ENCODE measurements at places on chromosomes 6 and 20.

DNA sequence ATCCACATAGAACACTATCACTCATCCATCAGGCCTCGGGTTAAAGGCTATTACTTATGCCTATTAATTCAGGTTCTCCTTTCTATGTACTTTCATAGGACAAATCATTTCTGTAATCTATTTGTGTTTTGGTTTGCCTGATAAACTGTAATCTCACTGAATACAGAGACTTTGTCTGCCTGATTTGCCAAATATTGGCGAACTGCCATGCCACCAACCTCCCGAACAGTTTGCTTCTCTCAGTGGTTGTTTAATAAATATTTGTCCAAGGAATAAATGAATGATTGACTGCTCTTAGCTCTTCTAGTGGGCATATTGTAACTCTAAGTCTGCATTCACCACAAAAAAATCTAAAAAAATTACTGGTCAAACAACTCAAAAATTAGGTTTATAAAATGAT lies 170.1 kb upstream of the ZFP64 start:
- no peak for DNase-seq

- no peak for DNase-seq
These were observed 66.9 kb upstream of the TGM3 start for GRCh38 chr20:2228926-2229325.

DNA sequence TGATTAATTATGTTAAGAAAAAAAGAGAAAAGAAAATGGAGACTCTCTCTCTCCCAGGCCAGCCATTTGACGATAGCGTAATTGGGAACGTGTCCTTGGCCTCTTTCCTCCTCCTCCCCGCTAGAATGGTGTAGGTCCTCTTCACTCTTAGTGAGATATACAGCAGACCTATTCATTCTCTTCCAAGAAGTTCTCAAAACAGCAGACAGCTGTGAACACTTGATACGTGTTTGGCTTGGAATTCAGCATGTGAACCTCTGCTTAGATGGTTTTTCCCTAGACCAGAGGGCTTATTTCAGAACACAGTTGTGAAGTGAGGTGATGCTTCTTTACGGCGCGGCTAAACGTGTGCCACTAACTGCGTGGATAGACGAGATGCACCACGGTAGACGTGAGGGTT lies 32.6 kb upstream of the TULP4 start:
- no peak for DNase-seq

- no peak for DNase-seq
These were observed 241.1 kb upstream of the TBX18 start for GRCh38 chr6:85005494-85005893.

DNA sequence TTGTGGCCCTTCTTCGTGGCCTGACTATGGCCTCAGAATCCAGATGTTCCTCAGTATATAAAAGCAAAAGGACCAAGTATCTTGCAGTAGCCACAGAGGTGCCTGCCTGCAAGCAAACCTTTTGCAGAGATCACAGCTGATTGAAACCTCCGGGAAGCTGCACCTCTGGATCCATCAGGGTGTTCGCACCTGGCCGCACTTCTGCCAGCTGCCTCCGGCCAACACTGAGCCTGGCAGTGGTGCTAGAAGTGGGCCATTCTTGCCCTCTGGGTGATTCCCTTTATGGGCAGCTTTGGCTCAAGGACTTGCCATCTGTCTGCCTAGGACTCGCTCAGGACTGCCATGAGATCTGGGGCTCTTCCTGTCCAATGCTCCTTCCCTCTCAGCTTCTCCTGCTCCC lies 214.6 kb upstream of the ECI2 start:
- DNase-seq, result no peak

- DNase-seq, result no peak
These were observed 172.7 kb upstream of the MARCKS start for GRCh38 chr6:113684382-113684901.

GRCh38 chr6:1045239-1045638 lies 266.7 kb upstream of the FOXQ1 start:
- no peak for DNase-seq

GRCh38 chr20:39534846-39535245 lies 572.7 kb downstream of the DHX35 start:
- DNase-seq, result no peak

DNA sequence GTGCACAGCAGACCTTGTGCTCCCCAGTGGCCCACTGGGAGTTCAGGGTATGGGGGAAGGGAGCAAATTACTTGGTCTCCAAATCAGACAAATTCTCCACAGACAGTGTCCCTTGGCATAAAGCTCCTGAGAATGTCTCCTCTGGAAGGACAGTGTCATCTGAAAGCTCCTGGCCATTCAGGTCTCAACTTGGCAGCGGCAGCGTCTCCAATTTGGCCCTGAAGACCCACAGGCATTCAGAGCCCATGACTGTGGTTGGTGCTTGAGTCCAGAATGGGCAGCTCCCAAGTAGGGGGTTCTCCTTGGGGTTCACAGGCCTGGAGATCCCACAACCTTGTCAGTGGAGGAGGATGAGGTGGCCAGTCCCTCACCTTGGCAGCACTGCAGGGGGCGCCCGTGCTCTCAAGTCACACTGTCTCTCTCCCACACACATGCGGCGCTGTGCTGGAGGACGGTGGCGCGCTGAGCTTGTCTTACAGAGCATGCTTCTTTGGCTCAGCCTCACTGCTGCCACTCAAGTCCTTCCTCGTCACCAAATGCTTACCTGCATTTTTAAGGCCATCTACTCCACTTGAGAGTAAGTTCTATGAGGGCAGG lies 20.7 kb downstream of the DYNLRB1 start:
- DNase-seq, result peak; percentile 30

- DNase-seq, result no peak
These were observed 34.9 kb upstream of the BMP6 start for GRCh38 chr6:7691021-7691420.

DNA sequence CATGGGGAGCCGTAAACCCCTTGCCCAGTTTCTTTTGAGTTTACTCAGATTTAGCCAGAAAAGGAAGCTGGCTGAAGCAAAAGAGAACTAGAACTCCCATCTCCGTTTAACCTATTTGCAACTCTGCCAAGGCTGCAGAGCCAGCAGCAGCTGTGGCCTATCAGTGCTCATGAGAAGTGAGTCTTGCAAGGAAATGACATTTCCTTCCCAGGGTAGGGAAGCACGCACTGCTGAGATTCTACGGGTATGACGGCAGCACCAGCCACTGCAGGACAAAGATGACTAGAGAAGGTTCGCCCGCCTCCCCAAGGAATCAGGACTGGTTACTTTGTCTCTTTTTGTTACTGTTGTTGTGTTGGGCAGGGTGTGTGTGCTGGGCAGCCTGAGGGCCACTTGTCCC lies 47.6 kb downstream of the PPP1R3G start:
- DNase-seq, result no peak

- DNase-seq, result no peak
These were observed 248.2 kb downstream of the LAMA2 start for GRCh38 chr6:129130959-129131681.

DNA sequence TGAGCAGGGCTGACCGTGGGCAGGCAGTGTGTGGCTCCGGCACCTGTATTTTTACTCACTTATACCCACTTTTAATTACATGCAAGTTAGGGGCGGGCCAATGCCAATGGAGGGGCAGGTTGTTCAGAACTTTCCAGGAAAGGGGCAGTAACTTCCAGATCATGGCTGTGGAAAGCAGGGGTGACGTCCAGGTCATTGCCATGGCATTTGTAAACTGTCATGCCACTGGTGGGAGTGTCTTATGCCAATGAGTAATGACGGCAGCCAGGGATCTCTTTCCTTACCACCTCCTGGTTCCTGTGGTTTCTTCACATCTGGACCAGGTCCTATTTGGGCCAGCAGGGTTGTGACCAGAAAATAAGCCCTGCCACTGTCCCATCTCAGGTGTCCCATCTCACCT lies 258.7 kb downstream of the THBS2 start:
- DNase-seq, result no peak

- no peak for DNase-seq
These were observed 127.4 kb upstream of the MAP3K7 start for GRCh38 chr6:90714319-90714718.

DNA sequence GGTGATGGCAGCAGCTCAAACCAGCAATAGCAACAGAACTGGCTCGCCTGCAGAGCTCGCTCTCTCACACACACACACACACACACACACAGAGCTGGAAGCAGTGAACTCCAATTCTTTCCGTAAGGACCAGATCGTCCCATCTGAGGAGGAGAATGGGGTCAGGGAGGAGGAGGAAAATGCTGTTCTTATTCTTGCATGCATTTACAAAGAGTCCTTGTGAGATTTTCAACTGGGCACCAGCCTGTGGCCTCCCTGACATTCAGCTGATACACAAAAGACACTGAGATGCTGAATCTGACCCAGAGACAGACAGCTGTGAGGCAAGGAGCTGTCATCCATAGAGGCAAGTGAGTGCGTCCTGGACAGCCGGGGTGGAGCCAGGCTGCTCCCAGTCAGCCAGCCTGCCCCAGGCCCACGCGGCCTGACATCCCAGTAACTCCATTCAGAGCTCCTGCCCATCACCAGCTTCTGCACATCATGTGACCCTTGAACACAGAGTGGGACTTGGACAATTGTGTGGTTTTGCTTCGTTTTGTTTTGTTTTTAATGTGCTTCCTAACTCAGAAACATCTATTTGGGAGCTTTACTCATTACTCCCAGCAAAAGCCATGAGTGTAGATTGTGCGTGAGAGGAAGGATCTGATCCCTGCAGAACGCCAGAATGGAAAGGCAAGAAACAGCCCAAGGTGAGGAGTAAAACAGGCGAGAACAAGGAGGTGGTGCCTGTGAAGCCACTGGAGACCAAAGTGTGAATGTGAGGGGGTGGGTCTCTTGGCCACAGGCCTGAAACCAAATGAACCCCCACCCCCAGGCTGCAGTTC lies 2.1 kb downstream of the SERPINB9 start:
- DNase-seq, result no peak

DNA sequence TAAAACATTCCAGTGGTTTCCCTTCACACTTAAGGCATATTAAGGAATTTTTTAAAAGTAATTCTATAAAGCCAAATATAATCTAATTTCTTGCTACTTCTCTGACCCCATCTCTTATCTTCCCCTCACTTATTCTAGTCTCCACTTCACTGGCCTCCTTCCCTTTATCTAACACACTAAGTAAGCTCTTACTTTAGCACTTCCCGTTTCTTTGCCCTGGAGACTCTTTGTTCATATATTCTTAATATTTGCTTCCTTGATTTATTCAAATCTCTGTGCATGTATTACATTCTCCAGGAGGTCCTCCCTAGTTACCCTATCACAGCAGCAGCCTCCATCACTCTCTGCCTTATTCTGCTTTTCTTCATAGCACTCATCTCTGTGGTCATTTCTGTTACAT lies 20.3 kb downstream of the GTPBP2 start:
- no peak for DNase-seq

GRCh38 chr6:157107915-157108651 lies 215.2 kb downstream of the TMEM242 start:
- DNase-seq, result no peak

- DNase-seq, result no peak
These were observed 17.4 kb upstream of the AKAP7 start for GRCh38 chr6:131117878-131118277.

DNA sequence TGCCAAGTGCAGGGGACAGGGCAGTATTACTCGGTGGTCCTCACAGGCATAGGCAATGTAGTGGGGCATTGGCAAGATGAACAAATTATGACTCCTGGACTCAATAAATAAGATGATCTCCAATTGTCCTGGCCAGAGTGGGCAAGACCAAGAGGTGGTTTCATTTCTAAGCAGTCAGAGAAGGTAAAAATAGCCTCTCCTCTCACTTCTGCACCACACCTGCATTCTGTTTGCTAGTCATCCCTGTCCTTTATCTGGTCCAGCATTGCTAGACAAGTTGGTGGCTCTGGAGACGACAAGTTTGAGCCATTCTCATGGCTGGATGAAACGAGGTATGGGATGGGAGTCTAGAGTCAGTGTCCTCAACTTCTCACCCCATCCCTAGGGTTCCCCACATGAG lies 83.0 kb downstream of the BANF2 start:
- DNase-seq, result no peak

GRCh38 chr6:169250660-169251059 lies 3.0 kb downstream of the THBS2 start:
- no peak for DNase-seq

DNA sequence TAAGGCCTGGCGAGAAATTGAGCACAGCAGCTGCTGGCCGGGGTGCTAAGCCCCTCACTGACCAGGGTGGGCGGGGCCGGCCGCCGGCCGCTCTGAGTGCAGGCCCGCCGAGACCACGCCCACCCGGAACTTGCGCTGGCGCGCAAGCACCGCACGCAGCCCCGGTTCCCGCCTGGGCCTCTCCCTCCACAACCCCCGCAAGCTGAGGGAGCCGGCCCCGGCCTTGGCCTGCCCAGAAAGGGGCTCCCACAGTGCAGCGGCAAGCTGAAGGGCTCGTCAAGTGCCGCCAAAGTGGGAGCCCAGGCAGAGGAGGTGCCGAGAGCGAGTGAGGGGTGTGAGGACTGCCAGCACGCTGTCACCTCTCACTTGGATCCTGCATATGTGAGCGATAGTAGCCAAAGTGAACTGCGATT lies 251.2 kb downstream of the GJA1 start:
- no peak for DNase-seq

DNA sequence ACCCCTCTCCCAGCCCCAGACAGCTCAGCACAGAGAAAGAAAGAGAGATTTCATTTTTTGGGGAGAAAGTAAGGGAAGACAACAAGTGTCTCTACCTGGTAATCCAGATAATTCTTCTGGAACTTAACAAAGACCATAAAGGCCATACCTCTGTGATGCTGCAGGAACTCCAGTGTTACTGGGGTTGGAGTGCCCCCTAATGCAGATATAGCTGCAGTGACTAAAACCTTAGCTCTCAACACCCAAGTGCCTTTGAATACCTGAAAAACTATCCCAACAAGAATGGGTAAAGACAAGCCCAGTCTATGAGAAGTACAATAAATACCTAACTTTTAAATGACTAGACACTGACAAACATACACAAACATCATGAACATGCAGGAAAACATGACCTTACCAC lies 365.3 kb upstream of the PTCHD4 start:
- DNase-seq, result no peak

GRCh38 chr6:157075549-157076450 lies 247.5 kb downstream of the TMEM242 start:
- DNase-seq, result no peak

GRCh38 chr20:11166712-11167111 lies 492.9 kb upstream of the JAG1 start:
- DNase-seq, result no peak

GRCh38 chr6:90442366-90442765 lies 144.5 kb downstream of the MAP3K7 start:
- no peak for DNase-seq

DNA sequence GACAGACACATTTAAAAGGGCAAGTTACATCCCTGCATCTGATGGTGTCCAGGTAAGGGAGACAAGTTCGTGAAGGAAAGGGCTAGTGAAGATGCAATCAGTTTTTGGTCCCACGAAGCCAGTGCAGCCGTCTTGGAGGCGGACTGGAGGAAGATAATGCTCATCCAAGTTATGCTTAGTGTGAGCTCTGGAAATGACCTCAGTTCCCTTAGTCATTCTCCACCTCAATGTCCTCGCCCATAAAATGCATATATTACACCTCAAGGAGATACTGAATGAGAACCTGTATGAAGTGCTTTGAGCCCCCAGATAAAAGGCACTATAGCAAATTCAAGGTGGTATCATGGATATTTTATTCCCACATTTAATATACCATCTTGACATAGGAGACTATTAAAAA lies 358.8 kb downstream of the ADGRB3 start:
- DNase-seq, result no peak

GRCh38 chr6:137765059-137765458 lies 102.0 kb upstream of the TNFAIP3 start:
- no peak for DNase-seq

GRCh38 chr6:32163559-32164258 lies 686 bp upstream of the EGFL8 start:
- no peak for DNase-seq

All from stimulated activated CD4-positive, alpha-beta T cell treated with anti-CD3 and anti-CD28 coated beads, Interleukin-1b, Interleukin-23, amount 100 ng/mL, for 4 hours (primary cell).